ENCODE measurements at places on chromosomes 5 and 9. TPM values are rescaled to one million over a fixed set of nuclear protein-coding genes. Genes with fewer than 3 reads are reported as not detected.

- no peaks in the 10 kb centered on the region for H3K4me1 ChIP-seq
- no peaks in the 10 kb centered on the region for H3K27me3 ChIP-seq
- H3K4me3 ChIP-seq, result no peak overlapping the region
- no peaks in the 10 kb centered on the region for H3K36me3 ChIP-seq
Measured at GRCh38 chr5:170818232-170818631, 34.7 kb downstream of the GABRP start.

DNA sequence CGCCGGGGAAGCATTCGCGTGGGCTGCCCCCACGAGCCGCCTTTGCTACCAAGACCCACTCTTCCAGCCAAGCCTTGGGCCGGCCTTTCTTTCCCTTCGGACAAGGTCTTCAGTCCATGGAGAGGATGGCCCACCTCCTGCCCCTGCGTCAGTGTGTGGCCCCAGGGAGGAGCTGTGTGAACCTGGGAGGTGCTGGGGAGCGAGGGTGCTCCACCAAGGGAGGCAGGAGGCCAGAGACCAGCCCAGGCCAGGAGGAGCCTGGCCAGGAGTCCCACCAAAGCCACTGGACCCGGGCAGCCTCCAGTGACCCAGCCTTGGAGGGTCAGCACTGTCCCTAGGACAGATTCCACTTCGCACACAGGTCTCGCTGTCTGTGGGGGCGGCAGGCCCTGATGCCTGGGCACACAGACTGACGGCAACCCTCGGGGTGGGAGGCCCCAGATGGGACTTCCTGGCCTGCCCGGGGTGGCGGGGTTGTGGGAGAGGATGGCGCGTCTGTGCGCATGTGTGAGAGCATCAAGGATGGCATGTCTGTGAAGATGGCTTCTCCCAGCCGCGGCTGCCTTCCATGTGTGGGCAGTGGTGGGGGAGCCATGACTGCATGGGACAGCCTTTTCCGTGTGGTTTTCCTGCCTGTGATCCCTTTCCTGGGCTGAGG, 113.3 kb upstream of the LPCAT1 start:
- H3K27ac ChIP-seq, result no peak overlapping the region
- H3K27me3 ChIP-seq, result no peaks in the 10 kb centered on the region
- peaks cover 3% of the 10 kb centered on the region for H3K4me1 ChIP-seq
- H3K4me3 ChIP-seq, result no peak overlapping the region
- no peaks in the 10 kb centered on the region for H3K36me3 ChIP-seq

DNA sequence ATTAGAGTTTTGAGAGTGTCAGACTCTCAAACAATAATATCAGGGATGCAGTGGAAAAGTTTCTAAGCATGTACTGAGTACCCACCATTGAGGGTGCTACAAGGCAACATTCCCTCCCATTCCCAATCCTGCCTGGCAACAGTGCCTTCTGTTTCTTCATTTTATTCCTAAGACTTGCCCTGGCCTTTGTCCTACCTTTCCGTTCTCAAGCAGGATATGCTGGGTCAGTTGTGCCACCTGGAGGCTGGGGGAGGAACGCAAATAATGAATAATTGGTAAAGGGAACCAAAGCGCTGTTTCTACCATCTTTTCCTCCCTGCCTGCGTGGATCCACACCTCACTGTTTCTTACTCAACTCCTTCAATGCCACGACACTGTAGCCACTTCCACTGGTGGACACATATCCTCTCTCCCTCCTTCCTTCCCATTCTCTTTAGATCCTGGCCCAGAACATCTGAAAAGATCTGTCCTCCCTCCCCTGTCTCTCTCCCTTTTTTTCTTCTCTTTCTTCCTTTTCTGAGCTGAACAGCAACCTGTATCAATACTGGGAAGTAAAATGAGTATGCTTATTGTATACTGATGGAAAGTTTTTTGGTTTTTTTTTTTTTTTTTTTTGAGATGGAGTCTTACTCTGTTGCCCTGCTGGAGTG, 149.5 kb downstream of the C9orf152 start:
- H3K27me3 ChIP-seq, result no peaks in the 10 kb centered on the region
- peaks cover 2% of the 10 kb centered on the region for H3K36me3 ChIP-seq
- peaks cover 30% of the 10 kb centered on the region for H3K4me1 ChIP-seq
- peak overlapping the region; percentile 30 for H3K27ac ChIP-seq

Gene CDC20B
- 0.22 TPM for polyA plus RNA-seq

Gene SLC45A2
- not detected for polyA plus RNA-seq

Gene CDC14B
- polyA plus RNA-seq, result 0.30 TPM

DNA sequence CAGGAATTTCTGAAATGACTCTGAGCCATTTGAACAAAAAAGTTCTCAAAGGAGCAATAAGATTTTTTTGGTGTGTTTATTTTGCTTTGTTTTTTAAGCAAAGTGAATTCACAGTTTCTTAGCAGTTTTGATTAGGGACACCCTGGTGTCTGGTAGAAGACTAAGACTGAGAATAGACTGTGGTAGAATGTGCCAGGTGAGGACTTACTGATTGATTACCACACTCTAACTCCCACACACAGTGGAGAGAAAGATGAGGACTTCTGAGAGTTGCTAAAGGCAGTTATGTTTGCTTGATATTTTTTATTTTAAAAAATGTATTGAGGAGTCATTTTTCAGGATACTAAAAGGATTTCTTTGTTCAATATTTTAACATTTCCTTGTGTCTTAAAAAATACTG, 175.1 kb downstream of the CD180 start:
- H3K27ac ChIP-seq, result no peak overlapping the region
- no peaks in the 10 kb centered on the region for H3K27me3 ChIP-seq
- no peak overlapping the region for H3K4me3 ChIP-seq
- no peak for DNase-seq

Gene PPIC
- polyA plus RNA-seq, result 36.4 TPM

DNA sequence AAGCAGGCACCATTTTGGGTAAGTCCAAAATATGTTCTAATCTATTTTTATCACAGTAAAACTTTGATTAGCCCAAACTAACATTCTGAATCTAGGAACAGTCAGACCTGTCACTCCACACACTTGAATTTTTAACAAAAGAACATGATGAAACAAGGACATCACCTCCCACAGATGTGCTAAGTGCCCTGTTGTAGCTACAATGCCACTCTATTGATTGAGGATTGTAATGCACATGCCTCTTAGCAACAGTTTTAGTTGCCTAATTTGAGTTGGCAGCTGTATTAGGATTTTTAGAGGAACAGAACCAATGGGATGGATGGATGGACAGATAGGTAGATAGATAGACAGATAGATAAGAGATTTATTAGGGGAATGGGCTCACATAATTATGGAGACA, 20.3 kb upstream of the RNF20 start:
- no peaks in the 10 kb centered on the region for H3K4me1 ChIP-seq
- no peak overlapping the region for H3K4me3 ChIP-seq
- no peak for DNase-seq
- no peak overlapping the region for H3K27ac ChIP-seq

GRCh38 chr5:15604986-15605385, 105.0 kb downstream of the FBXL7 start:
- no peak overlapping the region for H3K4me3 ChIP-seq
- H3K27ac ChIP-seq, result no peak overlapping the region
- H3K27me3 ChIP-seq, result no peaks in the 10 kb centered on the region
- H3K4me1 ChIP-seq, result peaks cover 10% of the 10 kb centered on the region
- no peak for DNase-seq
- no peaks in the 10 kb centered on the region for H3K36me3 ChIP-seq

Gene BHMT
- polyA plus RNA-seq, result not detected

DNA sequence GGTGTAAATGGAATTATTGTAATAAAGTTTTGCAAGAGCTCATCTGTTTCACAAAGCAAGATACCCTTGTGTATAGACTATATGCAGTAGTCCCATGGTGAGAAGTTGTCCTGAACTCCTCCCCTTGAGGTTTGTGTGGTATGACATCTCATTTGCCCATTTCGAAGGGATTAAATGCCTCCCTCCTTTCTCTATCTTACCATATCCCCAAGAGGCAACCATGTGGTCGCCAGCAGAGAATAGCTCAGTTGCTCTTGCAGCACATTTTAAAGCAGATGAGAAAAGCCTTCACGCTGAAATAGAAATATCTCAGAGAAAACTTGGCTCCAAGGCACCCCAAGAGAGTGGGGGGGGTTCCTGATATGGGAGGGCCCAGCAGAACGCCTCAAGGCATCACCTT, 4.6 kb downstream of the SEMA6A start:
- DNase-seq, result no peak
- H3K4me1 ChIP-seq, result peaks cover 8% of the 10 kb centered on the region
- no peaks in the 10 kb centered on the region for H3K36me3 ChIP-seq
- H3K27ac ChIP-seq, result no peak overlapping the region
- H3K4me3 ChIP-seq, result no peak overlapping the region
- peaks cover 40% of the 10 kb centered on the region for H3K27me3 ChIP-seq

Gene SETX
- 19.6 TPM for polyA plus RNA-seq

- H3K36me3 ChIP-seq, result no peaks in the 10 kb centered on the region
- peak; percentile 30 for DNase-seq
- H3K4me3 ChIP-seq, result no peak overlapping the region
- no peaks in the 10 kb centered on the region for H3K4me1 ChIP-seq
- H3K27ac ChIP-seq, result no peak overlapping the region
Measured at GRCh38 chr5:1772634-1773033, 27.0 kb downstream of the MRPL36 start.

DNA sequence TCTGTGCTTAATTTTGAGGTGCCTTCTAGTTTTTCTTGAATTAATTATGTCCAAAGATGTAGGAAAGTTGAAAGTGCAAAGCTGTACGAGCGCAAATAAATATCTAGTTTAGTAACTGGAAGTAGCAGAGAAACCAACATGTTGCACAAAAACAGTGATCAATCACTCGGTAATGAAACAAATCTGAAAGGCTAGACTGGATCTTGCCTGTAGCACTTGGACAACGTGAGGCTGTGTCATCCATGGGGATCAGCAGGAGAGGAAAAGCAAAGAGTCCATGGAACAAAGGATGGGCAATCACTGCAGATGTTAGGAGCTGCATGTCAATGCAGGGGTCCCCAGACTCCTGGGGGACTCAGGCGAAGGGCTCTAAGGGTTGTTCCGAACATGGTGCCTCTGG, 424.2 kb downstream of the IRX1 start:
- H3K27ac ChIP-seq, result no peak overlapping the region
- H3K36me3 ChIP-seq, result no peaks in the 10 kb centered on the region
- DNase-seq, result no peak
- H3K4me3 ChIP-seq, result no peak overlapping the region
- H3K4me1 ChIP-seq, result no peaks in the 10 kb centered on the region

Gene PLAC8L1
- 0.80 TPM for polyA plus RNA-seq

DNA sequence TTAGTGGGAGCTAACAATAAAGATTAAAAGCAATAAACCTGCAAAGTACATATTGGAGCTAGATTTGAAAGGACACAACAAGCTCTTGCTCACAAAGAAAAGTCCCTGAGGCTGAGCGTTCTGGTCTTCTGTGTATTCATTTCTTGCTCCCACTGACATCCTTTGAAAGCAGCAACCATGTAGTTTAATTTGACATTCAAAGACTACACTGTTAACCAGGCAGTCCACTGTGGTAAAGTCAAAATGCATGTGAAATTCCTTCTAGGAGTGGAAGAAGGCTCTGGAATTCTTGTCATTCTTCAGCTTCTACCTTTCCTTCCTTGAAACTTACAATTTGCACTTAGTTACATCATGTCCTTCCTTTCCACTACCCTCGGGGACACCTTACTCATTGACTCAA, 480.7 kb downstream of the CSNK1G3 start:
- H3K36me3 ChIP-seq, result no peaks in the 10 kb centered on the region
- no peak overlapping the region for H3K27ac ChIP-seq
- no peak for DNase-seq
- H3K4me1 ChIP-seq, result no peaks in the 10 kb centered on the region
- no peaks in the 10 kb centered on the region for H3K27me3 ChIP-seq

Gene AFAP1L1
- 7.9 TPM for polyA plus RNA-seq

Gene SPINK1
- polyA plus RNA-seq, result not detected

Gene TTLL11
- polyA plus RNA-seq, result 5.1 TPM

Gene S1PR3
- polyA plus RNA-seq, result 12.5 TPM

DNA sequence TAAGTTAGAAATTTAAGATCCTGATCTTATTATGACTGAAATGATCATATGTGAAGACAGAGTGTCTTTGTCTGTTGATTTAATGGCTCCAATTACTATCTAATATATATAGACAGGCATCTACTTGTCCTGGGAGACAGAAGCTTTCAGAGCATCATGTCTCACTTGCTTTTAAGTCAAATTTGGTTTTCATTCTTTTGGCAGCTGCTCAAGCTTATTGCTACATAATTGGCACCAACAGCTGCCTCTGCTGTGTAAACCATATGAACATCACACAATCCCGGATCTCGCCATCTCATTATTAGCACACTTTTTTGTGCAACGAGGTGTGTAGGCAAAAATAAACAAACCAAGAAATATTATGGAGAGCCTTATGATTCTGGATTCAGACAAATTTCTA, 1717.9 kb downstream of the EFNA5 start:
- H3K4me3 ChIP-seq, result no peak overlapping the region
- no peak overlapping the region for H3K27ac ChIP-seq
- DNase-seq, result no peak
- H3K36me3 ChIP-seq, result no peaks in the 10 kb centered on the region
- peaks cover 5% of the 10 kb centered on the region for H3K4me1 ChIP-seq
- no peaks in the 10 kb centered on the region for H3K27me3 ChIP-seq

DNA sequence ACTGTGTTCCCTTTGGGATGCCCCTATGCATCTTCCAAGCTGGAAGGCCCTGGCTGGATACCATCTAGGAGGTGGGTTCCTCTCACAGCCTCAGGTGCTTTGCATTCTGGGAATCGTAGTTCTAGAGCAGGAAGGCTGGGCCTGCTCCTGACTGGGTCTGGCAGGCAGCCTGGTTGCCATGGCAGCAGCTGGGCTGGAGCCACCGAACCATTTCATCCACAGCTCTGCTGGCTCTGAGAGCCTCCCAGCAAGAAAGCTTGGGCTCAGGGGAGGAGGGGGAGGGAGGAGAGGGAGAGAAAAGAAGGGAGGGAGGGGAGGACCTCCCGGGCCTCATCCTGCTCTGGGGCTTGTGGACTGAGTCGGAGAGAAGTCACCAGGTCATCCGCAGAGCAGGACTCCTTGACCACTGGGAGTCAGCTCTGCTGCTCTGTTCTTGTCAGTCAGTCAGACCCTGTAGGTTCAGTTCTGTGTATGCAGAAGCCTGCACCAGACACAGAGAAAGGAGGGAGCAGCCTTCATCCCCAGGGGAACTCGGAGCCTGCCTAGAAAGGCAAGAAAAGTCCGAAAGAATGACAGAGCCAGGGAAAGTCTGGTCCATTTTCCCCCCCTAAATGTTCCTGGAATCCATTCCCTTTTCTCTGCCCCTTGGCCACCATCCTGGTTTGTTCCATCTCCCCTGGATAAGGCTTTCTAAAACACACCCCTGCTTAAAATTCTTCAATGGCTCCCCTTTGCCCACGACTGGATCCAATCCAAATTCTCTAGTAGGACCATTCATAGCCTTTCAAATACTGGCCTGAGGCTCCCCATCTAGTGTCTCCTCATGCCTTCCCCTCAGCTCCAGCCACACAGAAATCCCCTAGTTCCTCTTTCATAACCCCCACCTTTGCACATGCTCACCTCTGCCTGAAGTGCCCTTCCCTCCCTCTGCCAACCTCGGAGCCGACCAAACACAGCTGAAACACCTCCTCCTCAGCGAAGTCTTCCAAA, 65.4 kb upstream of the ARAP3 start:
- peaks cover 21% of the 10 kb centered on the region for H3K27me3 ChIP-seq
- H3K27ac ChIP-seq, result no peak overlapping the region
- H3K4me1 ChIP-seq, result no peaks in the 10 kb centered on the region
- H3K36me3 ChIP-seq, result no peaks in the 10 kb centered on the region
- no peak overlapping the region for H3K4me3 ChIP-seq

Gene SMIM33
- not detected for polyA plus RNA-seq
